ENCODE measurements at places on chromosomes 1 and 21.

GRCh38 chr1:155651861-155652661, 36.5 kb downstream of the YY1AP1 start:
- peak; percentile 7 for DNase-seq

DNA sequence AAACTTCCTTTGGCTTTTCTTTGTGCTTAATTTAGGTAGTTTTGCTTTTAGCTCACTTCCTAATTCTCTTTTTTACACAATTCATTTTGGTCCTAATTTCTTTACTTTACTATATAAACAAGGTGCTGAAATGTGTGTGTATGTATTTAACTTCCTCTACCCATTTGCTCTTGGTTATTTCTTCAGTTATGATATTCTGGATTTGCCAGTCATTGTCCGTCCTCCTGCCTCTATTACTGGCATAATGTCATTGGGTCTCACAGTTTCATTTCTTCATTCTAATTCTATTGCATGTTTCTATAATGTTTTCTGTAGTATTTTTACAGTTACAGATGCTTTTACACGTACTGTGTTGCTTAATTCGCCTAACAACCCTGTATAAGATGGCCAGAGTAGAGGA, 96.2 kb downstream of the ZMYM4 start:
- DNase-seq = no peak

GRCh38 chr1:182189535-182190066, 128.1 kb upstream of the ZNF648 start:
- DNase-seq = no peak

DNA sequence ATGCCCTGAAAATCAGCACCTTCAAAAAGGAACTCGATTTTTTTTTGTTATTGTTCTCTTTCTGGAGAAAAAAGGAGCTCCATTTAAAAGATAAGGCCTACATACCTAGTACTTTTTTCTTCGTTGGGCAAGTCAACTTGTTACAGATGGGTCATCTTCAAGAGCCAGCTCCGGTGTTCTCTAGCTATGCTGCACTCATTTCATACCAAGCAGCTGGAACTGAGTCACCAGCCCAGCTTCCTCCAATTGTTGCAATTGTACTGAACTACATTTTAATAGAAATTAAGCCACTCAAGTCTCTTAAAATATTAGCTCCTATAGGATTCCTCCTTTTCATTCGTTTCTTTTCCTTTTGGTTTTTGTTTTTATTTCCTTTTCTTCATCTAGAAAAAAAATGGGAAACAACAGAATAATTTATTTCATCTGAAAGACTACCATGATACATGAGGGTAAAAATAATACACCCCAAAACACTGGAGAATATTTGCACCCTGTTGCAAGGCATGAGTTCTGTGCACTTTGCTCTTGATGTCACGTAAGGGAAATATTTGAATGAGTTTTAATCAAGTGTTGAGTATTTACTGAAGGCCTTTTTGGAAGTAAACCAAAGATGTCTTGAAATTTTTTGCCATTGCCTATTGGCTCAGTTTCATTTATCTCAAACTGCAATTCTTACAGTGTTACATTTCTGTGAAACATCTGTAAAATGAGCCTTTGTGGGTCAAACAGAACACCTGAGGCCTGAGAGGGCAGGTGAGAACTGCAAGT, 60.5 kb downstream of the CLIC4 start:
- DNase-seq = peak; percentile 31

GRCh38 chr1:88327391-88328267, 356.4 kb upstream of the PKN2 start:
- DNase-seq = peak; percentile 54

DNA sequence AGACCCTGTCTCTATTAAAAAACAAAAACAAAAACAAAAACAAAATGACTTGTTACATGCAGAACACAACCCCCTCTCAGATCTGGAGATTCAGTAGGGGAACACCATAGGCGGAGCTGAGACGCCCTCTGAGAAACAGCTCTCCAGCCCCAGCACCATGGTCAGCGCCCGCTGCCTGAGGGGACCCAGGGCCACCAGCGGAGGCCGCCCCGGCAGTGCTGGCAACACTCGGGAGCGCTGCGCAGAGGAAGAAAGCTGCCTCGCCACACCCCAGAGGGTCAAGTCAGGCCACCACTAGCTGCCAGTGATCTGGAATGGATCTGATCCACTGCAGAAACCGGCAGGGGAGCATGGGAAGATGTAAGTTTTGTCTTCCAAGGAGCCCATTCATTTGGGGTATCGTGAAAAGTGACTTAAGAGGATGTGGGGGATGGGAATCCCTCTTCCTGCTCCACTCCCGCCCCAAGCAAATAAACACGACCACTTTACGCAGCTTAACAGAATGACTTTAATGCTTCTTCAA, 3.1 kb downstream of the ACTA1 start:
- DNase-seq = no peak

- no peak for DNase-seq
Observed at GRCh38 chr1:169694304-169695075, 16.9 kb downstream of the SELL start.

Measured in HS-27A (cell line).